ENCODE measurements at places on chromosomes 6 and 20. TPM values are rescaled to one million over a fixed set of nuclear protein-coding genes. Genes with fewer than 3 reads are reported as not detected.
A peak's percentile ranks its signal among the peaks of the same experiment; 100 is the strongest.

DNA sequence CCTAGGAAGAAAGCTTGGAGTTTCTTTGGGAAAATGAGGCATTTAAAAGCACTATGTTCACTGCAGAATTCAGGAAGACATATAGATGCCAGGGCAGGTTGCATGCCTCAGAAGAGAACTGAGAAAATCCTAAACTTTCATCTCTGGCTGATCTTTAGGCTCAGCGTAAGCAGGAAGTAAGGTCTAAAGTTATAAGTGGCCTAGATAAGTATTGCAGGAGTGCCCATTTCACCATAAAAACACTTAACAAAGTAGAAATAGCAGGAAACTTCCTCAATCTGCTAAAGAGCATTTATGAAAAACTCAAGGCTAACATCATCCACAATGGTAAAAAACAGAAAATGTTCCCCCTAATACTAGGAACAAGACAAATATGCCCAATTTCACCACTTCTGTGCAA is 320.3 kb downstream of the BMP2 start:
- no peak for DNase-seq

- no peak for DNase-seq
These were observed 89.1 kb upstream of the PHACTR3 start for GRCh38 chr20:59515013-59515905.

DNA sequence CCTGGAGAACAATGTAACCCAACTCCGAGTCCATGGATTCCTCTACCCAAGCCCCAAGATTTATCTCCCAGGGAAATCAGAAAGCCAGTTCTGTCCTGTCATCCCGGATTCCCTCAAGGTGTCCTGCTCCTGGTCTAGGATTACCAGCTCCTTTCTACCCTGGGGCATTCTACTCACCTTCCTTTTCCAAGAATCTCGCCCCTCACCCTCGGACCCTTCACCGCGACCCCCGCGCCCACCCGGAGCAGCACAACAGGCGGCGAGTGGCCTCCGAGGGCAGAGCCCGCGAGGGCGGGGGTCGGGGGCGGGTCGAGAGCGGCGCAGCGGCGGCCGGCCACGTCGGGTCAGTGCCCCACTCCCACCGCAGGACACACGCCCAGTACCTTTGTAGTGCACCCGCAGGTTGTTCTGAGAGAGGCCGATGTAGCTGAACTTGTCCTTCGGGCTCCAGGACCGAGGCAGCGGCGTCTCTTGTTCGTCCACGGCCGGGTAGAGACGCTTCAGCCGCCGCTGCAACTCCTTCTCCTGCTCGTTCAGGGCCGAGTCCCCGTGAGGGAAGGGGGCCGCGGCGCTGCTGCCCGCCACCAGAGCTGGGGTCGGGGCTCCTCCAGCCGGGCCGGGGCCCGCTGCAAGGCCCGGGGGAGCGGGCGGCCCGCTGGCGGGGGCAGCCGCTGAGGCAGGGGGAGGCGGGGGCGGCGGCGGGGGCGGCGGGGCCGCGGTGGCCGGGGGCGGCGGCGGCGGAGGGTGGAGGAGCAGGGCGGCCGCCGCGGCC is 897 bp downstream of the RANBP9 start:
- DNase-seq, result no peak

- no peak for DNase-seq
These were observed 1.9 kb upstream of the NR2E1 start for GRCh38 chr6:108163644-108164542.

- no peak for DNase-seq
These were observed 30.7 kb upstream of the CST5 start for GRCh38 chr20:23910210-23910609.

- no peak for DNase-seq
These were observed 180.5 kb downstream of the SLC16A10 start for GRCh38 chr6:111267764-111268333.

DNA sequence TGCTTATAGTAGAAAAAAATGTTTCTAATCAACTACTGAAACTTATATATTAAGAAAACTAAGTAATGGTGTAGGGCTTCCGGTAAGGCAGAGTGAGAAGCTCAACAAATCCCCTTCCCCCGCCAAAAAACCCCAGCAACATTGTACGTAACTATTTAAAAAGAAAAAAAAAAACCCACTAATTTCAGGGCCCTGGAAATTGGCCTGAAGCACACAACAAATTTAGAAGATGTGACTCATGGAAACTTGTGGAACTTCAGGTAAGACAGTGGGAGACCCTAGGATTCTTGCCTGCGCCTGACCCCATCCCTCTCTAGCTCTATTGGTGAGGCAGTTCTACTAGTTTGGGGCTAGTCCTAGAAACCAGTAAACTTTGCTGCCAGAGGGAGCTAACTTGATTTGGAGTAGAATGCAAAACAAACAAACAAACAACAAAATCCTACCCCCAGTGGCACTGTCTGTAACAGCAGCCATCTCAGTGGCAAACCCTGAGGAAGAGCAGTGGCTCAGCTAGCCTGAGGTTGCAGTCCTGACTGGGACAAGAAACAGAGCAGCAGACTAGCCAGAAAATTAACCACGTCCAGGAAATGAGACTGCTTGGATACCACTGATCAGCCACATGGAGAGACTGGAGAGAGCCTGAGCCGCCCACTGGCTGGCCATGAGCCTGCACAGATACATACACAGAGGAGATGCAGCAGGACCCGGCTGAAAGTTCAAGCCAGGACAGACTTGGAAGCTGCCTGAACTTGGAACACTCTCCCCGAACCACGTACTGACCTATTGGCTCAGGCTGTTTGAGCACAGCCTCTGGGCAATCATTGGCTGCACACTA is 135.1 kb downstream of the TBXT start:
- DNase-seq, result peak; percentile 66

GRCh38 chr6:157748839-157749571 is 74.0 kb upstream of the SNX9 start:
- DNase-seq, result no peak

- DNase-seq, result no peak
These were observed 8.9 kb downstream of the NFS1 start for GRCh38 chr20:35690265-35690664.

The WFDC5 gene
- polyA plus RNA-seq, result not detected

The DDRGK1 gene
- polyA plus RNA-seq, result 34.9 TPM

The NNAT gene
- not detected for polyA plus RNA-seq

The OR2B6 gene
- not detected for polyA plus RNA-seq

The EDN3 gene
- not detected for polyA plus RNA-seq
